ENCODE measurements at places on chromosomes 16 and 17. TPM values are rescaled to one million over a fixed set of nuclear protein-coding genes. Genes with fewer than 3 reads are reported as not detected.

DNA sequence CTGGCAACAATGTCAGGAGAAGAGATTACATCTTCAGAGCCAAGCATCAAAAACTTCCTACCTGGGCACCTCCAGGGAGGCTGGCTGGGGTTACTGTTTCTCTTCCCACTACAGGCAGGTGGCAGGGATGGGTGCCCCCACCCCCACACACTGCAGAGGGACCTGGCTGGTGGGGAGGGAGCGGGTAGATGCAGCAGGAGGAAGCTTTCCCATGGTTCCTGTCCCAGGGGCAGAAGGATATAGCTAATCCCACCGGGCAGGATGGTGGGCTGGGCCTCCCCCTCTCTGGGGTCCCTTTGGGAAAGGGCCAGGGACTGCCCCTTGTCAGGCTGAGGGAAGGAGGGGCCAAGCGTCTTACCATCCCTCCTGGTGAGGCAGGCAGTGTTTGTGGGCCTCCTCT, 16.7 kb upstream of the MTMR4 start:
- H3K4me1 ChIP-seq = 0 out of 2 replicates have a peak, but pooled peaks cover 3% of the 10 kb centered on the region
- H3K4me3 ChIP-seq = no peak overlapping the region

DNA sequence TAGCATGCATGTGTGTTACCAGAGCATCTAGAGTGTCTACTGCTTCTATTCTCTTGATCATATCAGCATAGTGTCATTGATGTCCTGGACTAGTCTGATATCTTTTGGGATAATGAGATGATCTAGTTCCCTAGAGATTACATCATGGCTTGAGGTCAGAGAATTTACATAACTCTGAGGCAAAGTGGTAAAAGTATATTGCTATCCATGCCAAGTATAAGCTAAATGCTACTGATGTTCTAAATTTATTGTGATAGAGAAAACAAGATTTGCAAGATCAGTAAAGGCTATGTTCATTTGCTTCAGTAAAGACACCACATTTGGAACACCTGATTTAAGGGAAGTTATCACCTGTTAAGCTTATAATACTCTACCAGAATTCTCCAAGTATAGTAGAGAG, 280.7 kb upstream of the PSMD7 start:
- H3K27ac ChIP-seq = no peak overlapping the region
- no peak overlapping the region for H3K4me3 ChIP-seq
- H3K36me3 ChIP-seq = no peaks in the 10 kb centered on the region
- no peak for DNase-seq
- H3K27me3 ChIP-seq = no peaks in the 10 kb centered on the region

DNA sequence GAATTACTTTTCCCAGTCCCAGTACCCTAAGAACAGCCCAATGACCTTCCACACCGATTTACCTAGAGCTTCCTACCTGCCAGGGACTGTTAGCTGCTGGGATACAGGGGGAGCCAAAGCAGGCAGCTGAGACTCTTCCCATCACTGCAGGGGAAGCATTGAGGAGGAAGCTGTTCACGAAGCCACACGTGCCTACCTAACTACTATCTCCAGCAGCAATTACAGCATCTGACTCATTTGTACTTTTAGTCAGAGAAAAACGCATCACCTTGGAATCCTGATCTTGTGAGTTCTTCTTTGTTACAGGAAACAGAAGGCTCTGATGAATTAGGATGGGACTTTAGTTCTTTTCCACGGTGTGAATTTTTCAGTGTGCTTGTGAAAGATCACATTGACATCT, 113.7 kb upstream of the DHX40 start:
- no peaks in the 10 kb centered on the region for H3K27me3 ChIP-seq
- no peak for DNase-seq
- no peaks in the 10 kb centered on the region for H3K4me1 ChIP-seq
- no peaks in the 10 kb centered on the region for H3K36me3 ChIP-seq
- no peak overlapping the region for H3K27ac ChIP-seq

PRR15L gene
- not detected for total RNA-seq

- no peak overlapping the region for H3K27ac ChIP-seq
- no peaks in the 10 kb centered on the region for H3K36me3 ChIP-seq
- H3K27me3 ChIP-seq = no peaks in the 10 kb centered on the region
- no peak overlapping the region for H3K4me3 ChIP-seq
- no peak for DNase-seq
- no peaks in the 10 kb centered on the region for H3K4me1 ChIP-seq
These were observed 5.7 kb upstream of the NUP93 start for GRCh38 chr16:56724191-56724590.

- H3K27ac ChIP-seq = no peak overlapping the region
- DNase-seq = no peak
- no peaks in the 10 kb centered on the region for H3K27me3 ChIP-seq
- no peaks in the 10 kb centered on the region for H3K4me1 ChIP-seq
- H3K36me3 ChIP-seq = no peaks in the 10 kb centered on the region
These were observed 1.5 kb upstream of the SHISA6 start for GRCh38 chr17:11239379-11239970.

DNA sequence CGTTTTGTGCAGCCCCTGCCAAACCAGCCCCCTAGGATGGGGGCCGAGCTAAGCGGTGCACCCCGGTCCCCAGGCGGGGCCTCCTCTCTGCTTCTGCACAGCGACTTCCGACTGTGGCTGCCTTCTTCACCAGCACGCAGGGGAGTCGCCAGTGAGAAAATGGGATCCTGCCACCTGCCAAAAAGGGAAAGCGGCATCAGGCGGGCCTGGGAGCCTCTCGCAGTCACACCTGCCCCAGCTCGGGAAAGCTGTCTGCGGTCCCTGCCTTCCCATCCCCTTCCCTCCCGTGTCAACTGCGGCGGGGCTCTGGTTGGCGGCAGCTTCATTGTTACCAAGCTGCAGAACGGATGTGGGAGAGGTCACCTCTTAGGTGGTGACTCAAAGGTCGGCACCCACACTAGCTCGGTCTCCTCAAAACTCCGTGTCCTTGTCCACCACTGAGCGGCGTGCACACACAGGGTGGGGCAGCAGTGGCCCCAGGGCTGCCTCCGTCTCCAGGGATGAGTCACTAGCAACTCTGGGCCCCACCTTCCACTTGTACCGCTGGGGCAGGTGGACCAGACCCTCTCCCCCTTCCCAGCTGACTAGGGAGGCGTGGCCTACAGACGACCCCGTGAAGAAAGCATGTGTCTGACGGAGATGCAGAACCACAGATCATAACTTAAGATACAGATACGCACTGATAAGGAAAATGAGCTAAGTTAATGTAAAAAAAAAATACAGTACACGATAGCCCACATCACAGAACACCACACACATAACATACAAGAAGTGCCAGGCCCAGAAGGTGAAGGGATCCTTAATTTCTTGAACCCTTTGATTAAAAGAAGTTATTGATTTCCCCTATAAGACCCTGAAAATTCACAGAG, 1.5 kb upstream of the PCYT2 start:
- H3K36me3 ChIP-seq = peaks cover 11% of the 10 kb centered on the region
- no peak for DNase-seq
- H3K4me1 ChIP-seq = peaks cover 11% of the 10 kb centered on the region
- no peak overlapping the region for H3K4me3 ChIP-seq
- no peaks in the 10 kb centered on the region for H3K27me3 ChIP-seq

DNA sequence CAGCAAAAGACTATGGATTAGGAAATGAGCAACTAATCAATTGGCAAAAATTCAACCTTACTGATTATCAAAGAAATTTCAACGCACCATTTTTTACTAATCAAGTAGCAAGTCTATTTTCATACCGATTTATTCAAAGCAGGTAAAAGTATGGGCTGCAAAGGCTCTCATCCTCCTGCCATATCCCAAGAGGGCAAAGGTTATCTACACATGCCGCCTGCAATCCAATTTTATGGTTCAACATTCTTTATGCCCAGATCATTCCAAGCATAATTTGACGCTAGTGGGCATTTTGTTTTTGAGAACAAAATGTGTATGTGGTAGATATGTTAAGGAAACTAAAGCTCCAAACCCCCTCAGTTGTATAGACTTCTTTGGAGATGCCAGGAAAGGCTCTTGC, 270.6 kb downstream of the MAF start:
- H3K4me3 ChIP-seq = no peak overlapping the region
- DNase-seq = no peak
- H3K27ac ChIP-seq = no peak overlapping the region
- H3K36me3 ChIP-seq = no peaks in the 10 kb centered on the region
- no peaks in the 10 kb centered on the region for H3K4me1 ChIP-seq
- H3K27me3 ChIP-seq = no peaks in the 10 kb centered on the region

DNA sequence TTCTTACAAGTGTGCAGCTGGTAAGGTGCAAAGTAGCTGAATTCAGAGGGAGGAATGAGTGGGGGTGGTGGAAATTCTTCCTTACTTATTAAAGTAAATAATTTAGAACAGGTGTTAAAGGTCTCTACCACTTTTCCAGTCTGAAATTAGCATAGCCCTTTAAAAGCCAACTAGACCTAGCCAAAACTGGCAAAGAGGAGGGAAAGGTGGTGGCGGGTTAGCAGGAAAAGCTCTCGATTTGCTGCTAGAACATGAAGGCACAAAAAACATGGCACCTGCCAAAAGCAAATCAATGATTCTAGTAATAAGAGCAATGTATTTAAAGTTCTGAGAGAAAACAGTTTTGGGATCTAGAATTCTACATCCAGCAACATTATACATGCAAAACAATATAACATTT, 157.7 kb downstream of the PARN start:
- peaks cover 3% of the 10 kb centered on the region for H3K36me3 ChIP-seq
- no peak for DNase-seq
- H3K4me3 ChIP-seq = no peak overlapping the region

DNA sequence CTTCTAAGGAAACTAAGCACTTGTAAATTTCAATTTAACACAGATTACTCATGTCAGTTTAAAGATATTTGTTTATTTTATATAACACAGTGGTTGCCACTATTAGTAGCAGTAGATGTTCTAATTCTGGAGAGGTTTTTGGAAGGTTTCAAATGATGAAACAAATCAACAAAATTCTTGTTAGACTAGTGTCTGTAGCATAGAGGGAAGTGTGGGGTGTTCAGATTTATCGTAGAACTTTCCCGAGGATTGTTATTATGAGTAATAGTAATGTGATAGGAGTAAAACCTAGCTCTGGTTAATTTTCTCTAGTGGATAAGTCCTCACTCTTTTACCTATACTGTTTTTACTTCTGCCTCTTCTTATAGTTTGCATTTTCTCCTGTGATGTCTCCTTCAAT, 6.3 kb downstream of the GAN start:
- no peak for DNase-seq
- no peak overlapping the region for H3K4me3 ChIP-seq
- H3K4me1 ChIP-seq = no peaks in the 10 kb centered on the region

RASL10B gene
- total RNA-seq = 0.05 TPM
